Stimulated activated CD4-positive, alpha-beta T cell treated with anti-CD3 and anti-CD28 coated beads, Interleukin-2, amount 100 ng/mL, for 4 hours (primary cell): ENCODE measurements at places on chromosomes 5 and 9.

- DNase-seq, result no peak
Observed at GRCh38 chr5:137441476-137441875, 57.6 kb downstream of the SPOCK1 start.

DNA sequence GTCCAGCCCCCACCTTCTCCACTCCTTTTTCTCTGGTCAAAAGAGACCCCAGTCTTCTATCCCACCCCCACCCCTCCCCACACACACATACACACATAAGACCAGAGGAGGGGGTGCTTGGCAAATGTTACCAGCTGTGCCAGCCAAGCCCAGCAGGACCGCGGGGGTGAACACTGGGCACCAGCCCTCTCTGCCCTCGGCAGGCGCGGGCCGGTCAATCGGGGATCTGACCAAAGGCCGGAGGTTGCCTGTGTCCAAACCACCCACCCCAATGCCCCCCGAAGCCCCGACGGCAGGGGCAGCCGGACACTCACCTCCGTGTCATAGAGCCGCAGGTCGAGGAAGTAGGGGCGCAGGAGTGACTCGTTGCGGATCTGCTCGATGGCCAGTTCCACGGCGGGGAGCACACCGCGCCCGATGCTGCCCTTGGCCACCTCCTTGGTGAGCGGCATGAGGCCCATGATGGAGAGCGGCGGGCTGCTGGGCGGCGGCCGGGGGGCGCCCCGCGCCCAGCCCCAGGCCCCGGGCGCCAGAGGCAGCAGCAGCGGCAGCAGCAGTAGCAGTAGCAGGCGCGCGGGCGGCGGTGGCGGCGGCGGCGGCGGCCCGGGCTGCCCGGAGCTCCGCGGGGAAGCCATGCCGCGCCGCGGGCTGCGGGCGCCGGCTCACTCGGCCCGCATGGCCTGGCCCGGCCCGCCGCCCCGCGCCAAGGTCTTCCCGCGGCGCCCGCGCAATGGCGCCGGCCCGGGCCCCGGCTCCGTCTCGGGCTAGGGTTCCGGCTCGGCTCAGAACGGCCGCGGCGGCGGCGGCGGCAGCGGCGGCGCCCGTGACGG lies 417 bp downstream of the GABBR2 start:
- no peak for DNase-seq

DNA sequence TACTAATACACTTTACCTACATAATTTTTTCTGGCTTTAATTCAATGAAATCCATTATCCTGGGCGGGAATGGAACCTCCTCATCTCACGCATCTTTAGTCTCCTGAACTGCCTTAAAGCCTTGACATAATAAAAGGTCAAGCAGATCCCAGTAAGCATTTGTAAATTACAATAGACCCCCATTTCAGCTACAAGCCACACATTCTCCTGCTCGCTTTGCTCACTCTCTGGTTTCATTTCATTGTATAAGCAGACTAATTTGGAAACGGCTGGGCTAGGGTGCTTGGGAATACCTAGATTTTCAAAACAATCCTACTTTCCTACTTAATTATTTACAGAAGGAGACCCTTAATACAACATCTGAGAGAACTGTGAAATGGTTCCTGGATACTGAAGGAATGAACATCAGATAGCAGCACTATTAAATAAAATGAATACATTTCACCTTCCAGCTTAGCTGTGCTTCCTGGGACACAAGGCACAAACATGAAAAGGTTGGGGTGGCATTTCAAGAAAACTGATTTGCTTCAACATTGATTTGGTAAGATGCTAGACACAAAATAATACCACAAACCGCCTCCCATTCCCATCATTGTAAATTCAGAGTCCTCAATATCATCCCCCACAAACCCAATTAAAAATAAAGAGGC lies 1.5 kb downstream of the JAKMIP2 start:
- DNase-seq, result no peak

GRCh38 chr9:101442318-101442717 lies 6.7 kb upstream of the ALDOB start:
- DNase-seq, result no peak

- DNase-seq, result no peak
Observed at GRCh38 chr9:87336407-87336806, 161.3 kb upstream of the DAPK1 start.

GRCh38 chr5:113755516-113755915 lies 242.0 kb downstream of the YTHDC2 start:
- no peak for DNase-seq

DNA sequence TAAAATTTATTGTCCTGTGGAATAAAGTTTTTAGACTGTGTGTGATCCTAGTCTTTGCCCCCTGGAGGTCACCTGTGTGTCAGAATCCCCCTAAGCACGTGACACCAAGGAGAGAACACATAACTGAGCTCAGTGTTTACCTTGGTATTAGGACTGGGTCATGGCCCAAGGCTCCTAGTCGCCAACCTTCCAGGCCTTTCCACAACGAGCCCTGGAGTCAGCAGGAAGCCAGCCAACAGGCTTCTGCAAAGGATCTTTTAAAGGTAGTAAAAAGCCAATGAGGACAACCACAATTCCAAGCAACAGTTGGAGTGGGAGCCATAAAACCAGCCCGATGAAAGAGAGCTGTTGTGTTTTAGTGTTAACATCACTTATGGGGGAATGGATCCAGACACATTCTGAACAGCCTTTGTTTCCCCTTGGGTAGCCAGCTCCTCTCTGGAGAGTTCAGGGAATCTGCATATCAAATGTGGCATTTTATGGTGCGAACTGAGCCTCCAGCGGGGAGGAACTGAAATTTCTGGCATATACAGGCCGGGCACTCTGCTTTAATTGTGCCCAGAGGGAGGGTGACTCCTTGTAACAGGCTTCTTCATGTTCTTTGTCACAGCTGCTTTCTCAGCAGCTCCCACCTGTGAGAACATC lies 239.9 kb downstream of the FSTL4 start:
- DNase-seq, result no peak

GRCh38 chr5:2374703-2375102 lies 376.8 kb downstream of the IRX2 start:
- no peak for DNase-seq
